ENCODE measurements at places on chromosomes 16 and 17. TPM values are rescaled to one million over a fixed set of nuclear protein-coding genes. Genes with fewer than 3 reads are reported as not detected.

DNA sequence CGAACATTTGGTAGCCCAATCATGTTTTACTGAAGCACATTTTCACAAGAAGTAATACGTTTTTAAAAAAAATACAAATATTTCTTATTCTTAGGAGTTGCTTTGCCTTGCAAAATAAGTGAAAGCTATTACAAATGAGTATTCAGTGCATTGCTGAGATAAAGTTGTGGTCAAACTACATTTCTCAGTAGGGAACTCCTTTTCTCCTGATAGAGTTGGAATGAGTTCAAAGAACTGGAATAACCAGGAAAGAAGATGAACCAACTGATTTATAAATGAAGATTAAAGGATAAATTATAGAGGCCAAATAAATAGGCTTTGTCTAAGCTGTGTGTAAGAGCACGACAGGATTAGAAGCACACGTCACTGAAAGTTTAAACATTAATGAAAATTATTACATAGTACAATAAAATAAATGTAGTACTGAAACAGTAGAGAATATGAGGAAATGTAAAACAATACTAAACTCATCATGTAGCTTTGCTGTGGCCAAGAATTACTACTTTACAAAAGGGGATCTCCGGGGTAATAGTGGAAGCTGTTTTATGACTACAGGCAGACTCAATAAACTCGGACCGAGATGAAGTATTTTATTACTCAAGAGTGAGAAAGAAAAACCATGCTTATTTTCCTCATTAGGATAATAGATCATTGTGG is 73.6 kb downstream of the KCNJ2 start:
- no peaks in the 10 kb centered on the region for H3K27me3 ChIP-seq
- H3K36me3 ChIP-seq, result no peaks in the 10 kb centered on the region
- no peaks in the 10 kb centered on the region for H3K4me1 ChIP-seq
- peak; percentile 33 for DNase-seq

- no peak overlapping the region for H3K4me3 ChIP-seq
- DNase-seq, result no peak
- no peaks in the 10 kb centered on the region for H3K27me3 ChIP-seq
- H3K4me1 ChIP-seq, result no peaks in the 10 kb centered on the region
- no peaks in the 10 kb centered on the region for H3K36me3 ChIP-seq
Observed at GRCh38 chr17:54749157-54749556, 151.5 kb upstream of the TOM1L1 start.

DNA sequence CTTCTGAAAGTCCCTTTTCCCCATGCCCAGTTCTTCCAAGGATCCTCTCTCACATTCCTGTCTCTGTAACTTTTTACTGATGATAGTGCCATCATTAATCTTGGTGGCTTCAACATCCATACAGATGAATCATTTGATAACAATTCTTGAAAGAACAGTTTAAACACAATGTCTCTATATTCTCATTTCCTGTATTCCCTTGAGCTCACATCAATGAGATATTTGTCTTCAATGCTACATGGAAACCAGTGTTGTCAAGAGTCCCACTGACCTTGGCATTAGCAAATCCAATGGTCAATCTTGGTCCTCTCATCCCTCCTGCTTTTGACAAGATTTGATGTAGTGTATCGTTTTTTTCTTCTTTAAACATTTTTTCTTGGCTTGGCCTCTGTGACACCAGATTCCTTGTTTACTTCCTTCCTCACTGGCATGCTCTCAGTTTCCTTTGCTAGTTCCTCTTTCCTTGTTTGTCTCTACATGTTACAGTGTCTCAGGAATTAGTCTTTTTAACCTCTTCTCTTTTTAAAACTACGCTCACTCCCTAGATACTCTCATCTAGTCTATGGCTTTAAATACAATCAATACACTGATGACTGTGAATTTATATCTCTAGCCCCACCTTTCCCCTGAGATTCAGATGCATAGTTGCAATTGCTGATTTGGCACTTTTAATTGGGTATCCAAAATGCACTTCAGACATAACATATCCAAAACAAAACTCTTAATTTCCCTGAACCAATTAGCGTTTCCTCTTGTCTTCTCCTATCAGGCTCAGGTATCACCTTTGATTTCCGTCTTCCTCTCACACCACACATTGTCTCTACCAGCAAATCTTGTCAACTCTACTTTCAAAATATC is 134.0 kb downstream of the MYO1D start:
- H3K4me3 ChIP-seq, result no peak overlapping the region
- peaks cover 7% of the 10 kb centered on the region for H3K36me3 ChIP-seq
- no peaks in the 10 kb centered on the region for H3K4me1 ChIP-seq
- H3K27ac ChIP-seq, result no peak overlapping the region

The TEKT5 gene
- 0.99 TPM for total RNA-seq

GRCh38 chr17:73424571-73424970 is 112.8 kb upstream of the CDC42EP4 start:
- no peaks in the 10 kb centered on the region for H3K4me1 ChIP-seq
- H3K27ac ChIP-seq, result no peak overlapping the region
- no peak overlapping the region for H3K4me3 ChIP-seq
- peaks cover 21% of the 10 kb centered on the region for H3K36me3 ChIP-seq

DNA sequence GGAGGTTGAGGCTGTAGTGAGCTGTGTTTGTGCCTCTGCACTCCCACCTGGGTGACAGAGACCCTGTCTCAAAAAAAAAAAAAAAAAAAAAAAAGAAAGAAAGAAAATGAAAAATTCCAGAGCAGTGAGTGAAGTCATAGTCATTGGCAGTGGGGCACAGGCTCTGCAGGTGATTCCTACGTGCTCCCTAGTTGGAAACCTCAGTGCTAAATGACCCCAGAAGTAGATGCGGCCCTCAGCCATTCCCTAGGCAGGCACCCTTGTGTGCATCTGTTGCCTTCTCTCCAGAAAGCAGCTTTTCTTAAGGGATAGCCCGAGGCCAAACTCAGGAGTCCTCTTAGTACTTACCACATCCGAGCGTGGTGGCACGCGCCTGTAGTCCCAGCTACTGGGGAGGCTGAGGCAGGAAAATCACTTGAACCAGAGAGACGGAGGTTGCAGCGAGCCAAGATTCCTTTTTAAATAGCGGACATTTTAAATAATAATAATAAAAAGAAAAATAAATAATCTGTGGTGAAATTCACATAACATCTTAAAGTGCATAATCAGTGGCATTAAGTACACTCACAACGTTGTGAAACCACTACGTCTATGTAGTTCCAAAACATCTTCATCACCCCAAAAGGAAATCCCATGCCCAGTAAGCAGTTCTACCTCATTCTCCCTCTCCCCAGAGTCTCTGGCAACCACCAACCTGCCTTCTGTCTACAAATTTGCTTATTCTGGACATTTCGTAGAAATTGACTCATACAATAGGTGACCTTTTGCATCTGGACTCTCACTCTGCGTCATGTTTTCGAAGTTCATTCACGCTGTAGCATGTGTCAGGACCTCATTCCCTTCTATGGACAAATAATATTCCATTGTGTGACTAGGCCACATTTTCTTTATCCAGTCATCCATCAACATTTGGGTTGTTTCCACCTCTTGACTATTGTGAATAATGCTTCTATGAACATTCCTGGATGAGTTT is 12.5 kb upstream of the SPHK1 start:
- peaks cover 25% of the 10 kb centered on the region for H3K4me1 ChIP-seq
- no peaks in the 10 kb centered on the region for H3K36me3 ChIP-seq
- H3K4me3 ChIP-seq, result no peak overlapping the region
- no peak overlapping the region for H3K27ac ChIP-seq

DNA sequence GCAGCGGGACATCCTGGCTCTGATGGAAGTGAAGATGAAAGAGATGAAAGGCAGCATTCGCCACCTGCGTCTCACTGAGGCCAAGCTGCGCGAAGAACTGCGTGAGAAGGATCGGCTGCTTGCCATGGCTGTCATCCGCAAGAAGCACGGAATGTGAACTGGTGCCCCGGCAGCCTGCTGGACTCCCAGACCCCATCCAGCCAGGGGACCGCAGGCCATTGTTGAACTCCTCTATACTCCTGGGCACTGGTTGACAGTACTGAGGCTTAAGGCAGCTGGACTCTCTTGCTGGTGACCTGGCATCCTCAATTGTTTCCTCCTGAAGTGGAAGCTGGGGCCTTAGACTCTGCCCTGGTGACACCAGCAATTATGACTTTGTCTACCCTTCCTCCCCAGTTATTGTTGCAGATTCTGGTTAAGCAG is 1.2 kb downstream of the THAP11 start:
- H3K4me3 ChIP-seq, result peak overlapping the region; percentile 78
- H3K4me1 ChIP-seq, result peaks cover 33% of the 10 kb centered on the region
- no peaks in the 10 kb centered on the region for H3K36me3 ChIP-seq
- no peaks in the 10 kb centered on the region for H3K27me3 ChIP-seq
- no peak overlapping the region for H3K27ac ChIP-seq

The TSPOAP1 gene
- total RNA-seq, result 92.1 TPM

GRCh38 chr17:40363111-40363827 is 1.3 kb downstream of the GJD3 start:
- no peaks in the 10 kb centered on the region for H3K36me3 ChIP-seq
- DNase-seq, result peak; percentile 54
- H3K4me1 ChIP-seq, result no peaks in the 10 kb centered on the region
- no peak overlapping the region for H3K27ac ChIP-seq
- H3K27me3 ChIP-seq, result peaks cover 27% of the 10 kb centered on the region
- peak overlapping the region; percentile 51 for H3K4me3 ChIP-seq

DNA sequence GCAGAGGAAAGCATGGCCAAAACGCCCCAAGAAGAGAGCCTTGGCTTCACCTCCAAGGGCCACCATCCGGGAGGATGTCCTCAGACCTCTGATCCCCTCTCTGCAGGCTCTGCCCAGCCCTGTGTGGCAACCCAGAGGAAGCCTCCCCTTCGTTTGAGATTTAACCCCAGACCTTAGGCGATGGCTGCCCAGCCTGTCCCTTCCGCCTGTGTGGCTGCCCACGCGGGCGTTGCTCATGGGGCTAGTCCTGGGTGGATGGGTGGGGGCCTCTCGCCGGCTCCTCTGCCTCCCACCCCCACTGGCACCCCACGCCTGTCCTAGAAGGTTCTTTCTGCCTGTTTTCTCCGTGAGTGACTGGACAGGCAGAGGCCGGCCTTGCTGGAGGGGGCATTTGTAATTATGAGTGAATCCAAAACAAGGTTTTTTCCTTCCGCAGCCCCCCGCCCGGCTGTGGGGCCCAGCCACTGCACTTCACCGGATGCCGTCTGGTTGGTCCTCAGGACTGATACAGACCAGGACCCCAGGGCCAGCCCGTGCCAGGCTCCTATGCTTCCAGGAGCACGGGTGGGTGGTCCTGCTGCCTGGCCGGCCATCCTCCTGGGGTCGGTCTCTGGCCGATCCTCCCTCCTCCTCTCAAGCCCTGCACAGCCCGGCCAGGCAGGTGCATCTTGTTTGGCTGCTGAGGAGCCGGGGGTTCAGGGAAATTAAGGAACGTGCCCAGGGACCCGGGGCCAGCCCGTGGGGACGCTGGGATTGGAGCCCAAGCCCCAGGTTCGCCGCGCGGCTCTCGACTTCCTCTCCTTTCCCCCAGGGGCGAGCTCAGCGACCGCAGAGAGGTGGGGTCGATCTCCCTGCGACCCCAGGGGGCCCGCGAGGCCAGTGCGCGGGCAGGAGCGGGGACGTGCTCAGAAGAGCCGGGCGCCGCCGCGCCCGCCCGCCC is at the start of gene TMEM235:
TMEM235 (plus strand) TSS at position 636 of the 940 bp plus-strand sequence. CDS start 393 bp downstream, outside the sequence.
- DNase-seq, result no peak
- peaks cover 44% of the 10 kb centered on the region for H3K27me3 ChIP-seq
- H3K36me3 ChIP-seq, result no peaks in the 10 kb centered on the region
- no peak within 1 kb of the TSS for H3K27ac ChIP-seq
- no peaks in the 10 kb centered on the region for H3K4me1 ChIP-seq

The KRT40 gene
- not detected for total RNA-seq

DNA sequence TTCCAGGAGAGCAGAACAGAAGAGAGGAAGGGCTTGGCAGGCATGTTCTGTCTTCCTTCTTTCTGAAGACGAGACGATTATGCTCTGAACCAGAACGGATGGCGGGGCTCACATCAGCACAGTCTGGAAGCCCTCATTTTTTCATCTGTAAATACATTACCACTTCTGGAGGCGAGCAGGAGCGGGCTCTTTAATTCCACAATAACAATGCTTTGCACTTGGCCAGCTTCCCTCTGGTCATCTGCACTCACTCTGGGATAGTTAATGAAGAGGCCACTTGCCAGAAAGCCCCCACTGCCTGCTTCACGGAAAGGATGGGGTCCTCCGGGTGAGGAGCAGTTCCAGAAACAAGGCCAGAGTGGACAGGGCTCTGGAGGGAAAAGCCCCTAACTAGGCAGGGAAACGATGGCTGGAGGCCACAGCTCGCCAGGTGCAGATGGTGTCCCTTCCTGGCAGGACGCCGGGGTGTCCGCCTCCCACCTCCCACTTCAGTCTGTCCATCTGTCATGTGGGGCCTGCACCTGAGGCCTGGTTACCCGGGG is 13.1 kb upstream of the BCAR1 start:
- peaks cover 45% of the 10 kb centered on the region for H3K4me1 ChIP-seq
- no peaks in the 10 kb centered on the region for H3K27me3 ChIP-seq
- DNase-seq, result peak; percentile 78
- H3K36me3 ChIP-seq, result peaks cover 3% of the 10 kb centered on the region
- peak overlapping the region; percentile 88 for H3K27ac ChIP-seq

The ACBD4 gene
- 16.3 TPM for total RNA-seq

- no peak overlapping the region for H3K27ac ChIP-seq
- no peaks in the 10 kb centered on the region for H3K36me3 ChIP-seq
- H3K4me3 ChIP-seq, result no peak overlapping the region
- no peaks in the 10 kb centered on the region for H3K4me1 ChIP-seq
Observed at GRCh38 chr16:853306-853705, 52.8 kb upstream of the GNG13 start.

The SNF8 gene
- total RNA-seq, result 114 TPM

The TPSD1 gene
- total RNA-seq, result not detected

GRCh38 chr16:34648-34987 is 18.8 kb downstream of the POLR3K start:
- peak overlapping the region; percentile 19 for H3K27ac ChIP-seq
- no peaks in the 10 kb centered on the region for H3K36me3 ChIP-seq
- peaks cover 8% of the 10 kb centered on the region for H3K4me1 ChIP-seq
- DNase-seq, result no peak
- H3K27me3 ChIP-seq, result no peaks in the 10 kb centered on the region

The SECTM1 gene
- 0.56 TPM for total RNA-seq

The GNGT2 gene
- total RNA-seq, result not detected

GRCh38 chr17:7014995-7015958 is 2.9 kb downstream of the RNASEK start:
- peak overlapping the region; percentile 99 for H3K27ac ChIP-seq
- H3K4me3 ChIP-seq, result peak overlapping the region; percentile 82
- no peaks in the 10 kb centered on the region for H3K36me3 ChIP-seq
- DNase-seq, result peak; percentile 66
- peaks cover 19% of the 10 kb centered on the region for H3K4me1 ChIP-seq
- H3K27me3 ChIP-seq, result no peaks in the 10 kb centered on the region

DNA sequence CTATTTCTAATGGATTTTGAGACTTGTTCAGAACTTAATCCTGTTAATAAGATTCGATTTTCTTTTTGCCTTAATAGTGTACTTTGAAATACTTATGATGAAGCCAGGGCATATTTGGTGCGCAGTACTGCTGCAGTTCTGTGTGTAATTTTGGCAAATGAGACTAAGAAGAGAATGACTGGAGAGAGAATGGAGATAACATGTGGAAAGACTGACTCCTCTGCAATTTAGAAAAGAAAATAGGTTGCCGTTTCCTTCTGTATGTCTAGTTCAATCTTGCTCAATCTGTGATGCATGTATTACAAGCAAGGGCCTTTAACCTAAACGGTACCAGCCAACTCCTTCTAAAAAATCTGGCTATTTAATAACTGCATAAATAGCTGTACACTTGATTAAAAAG is 285.1 kb upstream of the CDH11 start:
- DNase-seq, result no peak
- H3K36me3 ChIP-seq, result no peaks in the 10 kb centered on the region

GRCh38 chr17:67475161-67475937 is 98.3 kb downstream of the PITPNC1 start:
- H3K27me3 ChIP-seq, result no peaks in the 10 kb centered on the region
- H3K4me1 ChIP-seq, result no peaks in the 10 kb centered on the region
- H3K27ac ChIP-seq, result no peak overlapping the region
- H3K36me3 ChIP-seq, result no peaks in the 10 kb centered on the region
- no peak overlapping the region for H3K4me3 ChIP-seq
- DNase-seq, result peak; percentile 58

The C1QTNF8 gene
- not detected for total RNA-seq

All from cardiac muscle cell (in vitro differentiated cells and primary cell).